Bronchial epithelial cell (primary cell): ENCODE measurements at places on chromosomes 2 and 18.

DNA sequence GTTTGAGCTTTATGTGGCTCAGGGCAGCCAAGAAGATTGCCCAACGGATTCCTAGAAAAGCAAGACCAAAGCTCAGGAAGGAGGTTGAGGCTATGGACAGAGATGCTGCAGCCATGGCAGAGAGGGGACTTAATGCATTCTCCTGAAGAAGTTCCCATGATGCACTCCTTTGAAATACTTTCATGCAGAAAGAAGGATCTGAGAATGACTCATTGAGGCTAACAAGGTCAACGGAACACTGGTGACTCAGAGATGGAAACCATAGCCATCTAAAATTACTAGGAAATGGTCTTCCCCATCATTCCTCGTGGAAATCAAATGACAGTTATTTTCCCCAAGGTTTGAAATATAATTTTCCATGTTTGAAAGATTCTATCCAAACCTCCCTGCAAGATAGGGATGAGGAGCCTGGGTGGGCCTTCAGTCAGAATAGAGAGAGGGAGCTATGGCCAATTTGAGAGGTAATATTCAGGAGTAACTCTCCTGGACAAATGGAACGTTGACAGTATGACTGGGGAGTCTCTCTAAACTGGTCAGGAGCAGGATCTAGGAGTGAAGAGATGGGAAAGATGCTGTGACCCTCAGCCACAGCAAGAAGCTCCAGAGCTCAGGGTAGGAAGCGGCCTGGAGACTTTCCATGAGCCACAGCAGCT, 63.0 kb downstream of the REEP1 start:
- peak; percentile 71 for DNase-seq

GRCh38 chr2:46793423-46794416, 121.9 kb downstream of the MCFD2 start:
- DNase-seq: no peak

- DNase-seq: peak; percentile 8
These were observed 17.7 kb upstream of the AKAIN1 start for GRCh38 chr18:5214583-5215351.

DNA sequence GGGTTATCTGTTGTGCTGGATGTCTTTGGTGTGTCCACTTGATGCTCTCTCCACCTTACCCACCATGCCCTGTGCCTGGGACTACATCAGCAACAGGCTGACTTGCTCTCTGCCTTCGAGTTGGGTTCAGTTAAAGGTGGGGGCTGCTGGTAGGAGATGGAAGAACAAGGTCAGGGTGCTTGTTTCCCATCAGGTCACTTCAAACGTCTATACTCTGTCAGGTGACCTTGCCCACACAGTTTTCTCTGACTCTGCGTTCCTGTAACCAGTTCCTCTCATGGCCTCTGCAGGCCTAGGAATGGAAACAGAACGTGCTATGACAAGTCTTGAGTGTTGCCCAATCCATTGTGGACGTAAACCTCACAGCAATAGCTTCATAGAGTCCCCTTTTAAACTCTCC, 38.4 kb upstream of the PAPOLG start:
- DNase-seq: peak; percentile 97

- DNase-seq: no peak
These were observed 268.9 kb downstream of the NAPG start for GRCh38 chr18:10794771-10795170.

DNA sequence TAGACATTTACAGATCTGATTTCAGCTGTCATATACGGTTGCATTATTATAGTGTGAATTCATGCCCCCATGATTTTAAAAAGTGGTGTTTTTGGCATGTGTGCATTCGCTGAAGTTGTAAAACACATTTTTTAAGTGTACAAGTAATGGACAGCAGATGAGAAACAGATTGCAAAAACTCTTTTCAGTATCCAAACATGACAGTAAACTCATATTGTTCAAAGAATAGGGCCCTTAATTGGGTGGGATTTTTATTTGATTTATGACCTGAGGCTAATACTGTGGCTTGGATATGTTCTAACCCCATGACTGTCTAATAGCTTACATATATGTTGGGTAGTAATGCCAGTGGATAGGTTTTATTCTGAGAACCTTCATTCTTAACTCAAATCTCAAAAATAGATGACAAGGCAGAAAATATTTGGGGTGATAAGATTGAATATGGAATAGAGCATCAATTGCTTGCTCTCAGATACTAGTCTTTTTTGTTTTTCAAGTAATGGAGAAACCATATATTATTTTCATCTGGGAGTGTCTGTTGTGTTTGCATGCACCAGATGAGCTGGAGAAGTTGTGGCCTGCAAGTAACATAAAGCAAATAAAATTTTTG, 118.6 kb downstream of the PARD3B start:
- DNase-seq: no peak

- no peak for DNase-seq
These were observed 202.4 kb downstream of the ETAA1 start for GRCh38 chr2:67599561-67599960.

GRCh38 chr18:1840878-1841277, 730.4 kb downstream of the METTL4 start:
- DNase-seq: no peak

DNA sequence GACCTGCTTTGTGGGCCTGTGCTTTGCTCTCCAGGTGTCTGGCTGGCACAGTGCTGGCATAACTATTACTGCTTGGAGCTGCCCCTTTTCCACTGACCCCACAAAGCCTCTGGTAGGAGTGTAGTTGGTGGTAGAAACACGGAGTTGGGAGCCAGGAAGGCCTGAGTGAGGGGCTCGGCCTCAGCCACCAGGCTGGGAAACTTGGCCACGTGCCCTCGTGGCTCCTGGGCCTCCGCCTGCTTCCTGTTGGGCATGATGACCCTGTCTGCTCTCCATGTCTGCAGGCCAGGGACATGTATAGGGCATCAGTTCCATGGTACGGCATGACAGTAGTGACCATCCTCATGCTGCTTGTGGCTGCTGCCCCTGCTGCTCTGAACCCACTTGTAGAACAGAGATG, 241.2 kb downstream of the FAM210A start:
- DNase-seq: no peak

- DNase-seq: no peak
These were observed 32.7 kb downstream of the DCDC2C start for GRCh38 chr2:3736112-3736511.

DNA sequence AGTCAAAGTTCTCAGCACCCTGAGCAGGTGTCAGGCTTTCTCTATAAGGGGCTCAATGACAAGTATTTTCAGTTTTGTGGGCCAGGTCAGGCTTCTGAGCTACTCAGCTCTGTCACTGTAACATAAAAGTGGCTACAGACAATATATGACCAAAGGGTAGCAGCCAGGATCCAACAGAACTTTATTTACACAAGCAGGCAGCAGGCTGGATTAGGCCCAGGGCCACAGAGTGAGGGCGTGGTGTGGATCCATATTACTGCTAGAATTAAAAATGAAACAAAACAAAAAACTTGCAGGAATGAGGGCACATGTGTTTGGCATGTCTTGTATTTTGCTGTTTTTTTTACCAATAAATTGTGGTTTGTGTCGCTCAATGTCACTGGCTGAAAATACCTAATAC, 143.7 kb downstream of the EIPR1 start:
- no peak for DNase-seq

- no peak for DNase-seq
These were observed 344.9 kb downstream of the TSN start for GRCh38 chr2:122100346-122100745.

- no peak for DNase-seq
These were observed 51.9 kb downstream of the REEP1 start for GRCh38 chr2:86285571-86285970.

DNA sequence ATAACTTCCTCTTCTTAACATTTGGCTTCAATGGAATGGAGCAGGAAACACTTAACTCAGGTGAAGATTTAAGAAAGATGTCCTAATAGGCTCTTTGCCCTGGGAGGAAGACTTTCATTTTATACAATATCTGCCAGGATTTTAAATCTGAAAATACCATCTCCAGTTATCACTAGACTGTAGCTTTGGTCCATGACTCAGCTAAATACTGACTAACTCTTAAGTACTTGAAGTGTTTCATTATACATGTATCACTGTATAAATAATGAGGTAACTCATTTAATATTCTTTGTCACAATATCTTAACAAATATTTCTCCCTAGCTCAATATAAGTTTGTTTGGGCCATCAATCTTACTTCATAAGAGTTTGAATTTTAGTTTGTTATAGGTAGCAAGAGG, 34.7 kb downstream of the RBKS start:
- peak; percentile 94 for DNase-seq

- DNase-seq: no peak
These were observed 3.0 kb upstream of the TMEM37 start for GRCh38 chr2:119428488-119429224.

GRCh38 chr2:127259355-127259754, 34.6 kb downstream of the ERCC3 start:
- DNase-seq: no peak

DNA sequence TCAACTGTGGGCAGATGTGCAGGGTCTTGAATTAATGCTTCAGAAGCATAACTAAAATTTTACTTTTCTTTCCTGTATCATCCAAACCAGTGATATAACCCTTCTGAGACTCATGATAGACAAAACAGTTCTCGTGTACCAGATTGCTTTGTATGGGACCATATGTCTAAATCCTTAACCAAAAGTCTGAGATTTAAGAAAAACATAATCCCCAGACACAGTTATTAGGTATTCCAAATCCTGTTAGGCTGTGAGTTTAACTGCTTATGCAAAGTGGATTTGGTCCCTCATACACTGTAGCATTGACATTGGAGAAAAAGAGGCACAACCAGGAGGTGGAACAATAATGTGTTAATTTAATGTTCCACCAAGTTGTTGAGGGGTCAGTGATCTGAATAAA, 235.0 kb downstream of the PMAIP1 start:
- no peak for DNase-seq

- DNase-seq: no peak
These were observed 194.0 kb downstream of the ACTR3 start for GRCh38 chr2:114083717-114084387.

DNA sequence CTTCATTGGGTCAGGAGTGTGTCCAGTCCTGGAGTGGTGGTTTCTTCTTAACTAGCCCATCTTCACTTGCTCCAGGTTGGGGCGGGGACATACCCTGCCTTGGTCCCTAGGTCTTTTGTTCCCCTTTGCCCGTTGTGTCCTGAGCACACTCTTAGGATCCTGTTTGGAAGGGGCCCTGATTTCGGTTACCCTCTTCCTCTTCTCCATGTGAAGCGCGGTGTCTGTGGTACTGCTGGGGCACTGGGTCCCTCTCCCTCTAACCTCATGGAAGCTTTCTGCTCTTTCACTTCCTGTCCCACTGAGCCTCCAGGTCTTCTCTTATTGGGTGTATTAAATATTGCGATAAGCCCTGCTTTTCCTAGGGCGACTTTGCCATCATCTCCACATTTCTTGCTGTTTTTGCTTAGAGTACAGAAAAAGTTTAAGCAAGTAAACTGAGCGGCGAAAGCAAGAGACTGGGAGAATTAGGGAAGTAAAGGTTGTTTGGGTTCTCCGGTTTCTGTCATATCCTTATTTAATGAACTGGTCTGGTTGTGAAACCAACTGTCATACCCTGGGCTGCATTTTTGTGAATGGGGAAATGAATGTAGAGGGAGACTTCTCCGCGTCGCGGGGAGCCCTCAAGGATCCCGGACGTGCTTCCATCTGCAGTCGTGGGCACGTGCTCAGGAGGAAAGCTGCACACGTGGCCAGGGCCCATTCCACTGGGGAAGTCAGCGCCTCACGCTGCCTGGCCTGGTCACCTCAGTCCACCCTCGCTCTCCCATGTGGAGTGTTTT, 73.8 kb upstream of the B3GNT7 start:
- DNase-seq: no peak

- DNase-seq: no peak
These were observed 35.3 kb downstream of the ZCCHC2 start for GRCh38 chr18:62558015-62558663.

DNA sequence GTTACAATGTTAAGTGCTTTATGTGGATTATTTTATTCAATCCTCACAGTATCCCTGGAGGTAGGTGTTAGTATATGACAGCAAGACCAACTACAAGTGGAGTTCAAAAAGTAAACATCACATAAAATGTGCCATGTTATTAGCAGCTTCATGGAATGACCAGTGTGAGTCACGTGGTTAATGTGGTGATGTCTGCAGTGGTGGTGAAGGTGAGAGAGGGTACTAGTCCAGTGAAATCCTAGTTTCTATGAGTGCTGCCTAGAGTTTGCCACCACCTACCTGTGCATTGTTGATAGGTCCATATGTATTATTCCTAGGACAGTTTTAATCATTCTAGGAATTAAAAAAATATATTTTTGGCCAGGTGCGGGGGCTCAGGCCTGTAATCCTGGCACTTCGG, 865.2 kb upstream of the DDX18 start:
- no peak for DNase-seq

DNA sequence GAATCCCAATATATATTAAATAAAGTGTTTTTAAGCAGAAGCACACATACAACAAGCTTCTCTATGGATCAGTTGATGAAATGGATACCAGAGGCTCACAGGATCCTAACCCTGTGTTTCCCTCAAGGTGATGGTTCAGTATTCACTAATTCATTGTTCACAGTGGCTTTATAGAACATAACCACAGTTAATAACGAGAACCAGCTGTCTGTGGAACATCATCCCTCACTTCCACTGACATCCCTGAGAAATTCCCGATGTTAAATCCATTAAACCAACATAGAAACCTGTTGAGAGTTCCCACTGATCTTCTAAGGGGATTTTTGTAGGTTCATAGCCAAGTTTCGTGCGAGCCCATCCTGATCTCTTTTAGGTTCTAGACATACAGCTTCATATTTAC, 29.0 kb downstream of the CCDC195 start:
- no peak for DNase-seq

- DNase-seq: no peak
These were observed 140.6 kb upstream of the LGALSL start for GRCh38 chr2:64313398-64313723.

GRCh38 chr2:86372133-86372532, 34.7 kb upstream of the REEP1 start:
- no peak for DNase-seq

- no peak for DNase-seq
These were observed 243.5 kb downstream of the CDH7 start for GRCh38 chr18:65994302-65994701.

GRCh38 chr2:46273225-46273863, 23.9 kb upstream of the EPAS1 start:
- DNase-seq: peak; percentile 42

GRCh38 chr2:218964041-218964771, 4.7 kb downstream of the CDK5R2 start:
- peak; percentile 91 for DNase-seq

DNA sequence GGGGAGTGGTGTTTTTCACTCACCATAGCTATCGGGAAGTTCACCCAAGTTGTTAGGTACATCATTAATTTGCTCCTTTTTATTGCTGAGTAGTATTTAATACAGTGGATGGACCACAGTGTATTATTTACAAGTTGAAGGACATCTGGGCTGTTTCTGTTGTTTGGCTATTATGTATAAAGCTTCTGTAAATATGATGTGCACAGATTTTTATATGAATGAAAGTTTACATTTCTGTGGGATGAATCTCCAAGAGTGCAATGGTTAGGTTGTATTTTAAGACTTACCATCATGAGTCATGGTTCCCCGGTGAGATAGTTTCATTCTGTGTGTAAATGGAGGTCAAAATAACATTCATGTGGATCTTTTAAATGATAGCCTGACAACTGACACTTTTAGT, 337.4 kb downstream of the PTPRM start:
- peak; percentile 64 for DNase-seq
